ENCODE measurements at places on chromosomes 5 and 9.

- no peak for DNase-seq
Observed at GRCh38 chr9:35577486-35577885, 27.6 kb upstream of the TESK1 start.

DNA sequence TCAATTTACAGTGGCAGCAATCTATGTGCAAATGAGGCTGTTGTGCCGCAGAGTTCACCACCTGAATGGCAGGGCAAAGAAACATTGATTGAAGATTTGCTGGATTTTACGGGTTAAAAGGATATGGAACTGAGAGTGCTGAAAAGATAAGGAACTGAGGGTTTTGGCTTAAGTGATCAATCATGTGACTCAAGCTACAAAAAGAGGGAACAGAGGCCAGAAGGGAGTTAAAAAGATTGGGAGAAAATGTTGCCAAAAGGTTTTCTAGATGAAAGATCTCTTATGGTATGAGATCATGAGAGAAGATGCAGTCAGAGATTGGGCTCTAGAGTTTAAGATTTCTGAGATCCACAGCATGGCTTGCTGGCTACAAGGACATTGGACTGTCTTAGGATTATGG is 7.9 kb upstream of the RIMOC1 start:
- no peak for DNase-seq

DNA sequence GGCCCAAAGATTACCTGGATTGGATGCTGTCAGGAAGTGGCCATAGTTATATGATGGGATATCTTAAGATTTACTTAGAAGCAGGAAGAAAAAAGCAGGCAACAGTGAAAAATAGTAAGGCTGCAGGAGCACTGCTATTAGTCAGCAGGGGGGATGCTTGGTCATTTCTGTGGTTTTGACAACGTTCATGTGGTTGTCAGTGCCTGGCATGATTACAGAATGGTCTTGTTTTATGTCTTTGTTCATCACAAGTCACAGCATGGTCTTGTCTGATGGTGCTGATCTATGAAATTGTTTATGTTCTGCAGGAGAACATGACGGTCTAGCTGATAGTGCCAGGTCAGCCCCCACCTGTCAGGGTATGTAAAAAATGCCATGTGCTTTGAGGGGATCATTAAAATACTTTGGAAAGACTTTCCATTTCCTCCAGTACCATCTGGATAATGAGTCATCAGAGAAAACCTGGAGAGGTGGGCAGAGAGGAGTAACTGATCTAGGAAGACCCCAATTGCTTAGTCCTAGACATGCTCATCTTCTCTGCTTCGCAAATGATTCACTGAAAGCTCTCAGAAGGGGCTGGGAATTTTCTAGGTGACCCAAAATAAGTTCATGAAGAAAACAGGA is 48.5 kb downstream of the PLGRKT start:
- peak; percentile 14 for DNase-seq

DNA sequence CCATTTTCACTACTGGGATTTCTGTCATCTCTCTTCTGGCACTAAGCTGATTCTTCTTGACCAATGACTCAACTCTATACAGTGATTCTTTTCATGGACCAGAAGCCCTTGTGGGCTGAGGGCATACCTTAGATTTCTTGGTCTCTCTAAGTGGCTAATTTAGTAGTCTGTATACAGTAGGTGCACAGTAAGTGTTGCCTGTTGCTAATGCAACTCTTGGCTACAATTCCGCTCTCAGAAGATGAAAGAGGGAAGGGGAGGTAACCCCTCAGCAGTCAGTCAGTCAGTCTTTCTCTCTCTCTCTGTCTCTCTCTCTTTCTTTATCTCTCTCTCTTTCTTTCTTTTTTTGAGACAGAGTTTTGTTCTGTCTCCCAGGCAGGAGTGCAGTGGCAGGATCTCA is 115.1 kb upstream of the PANK3 start:
- no peak for DNase-seq

DNA sequence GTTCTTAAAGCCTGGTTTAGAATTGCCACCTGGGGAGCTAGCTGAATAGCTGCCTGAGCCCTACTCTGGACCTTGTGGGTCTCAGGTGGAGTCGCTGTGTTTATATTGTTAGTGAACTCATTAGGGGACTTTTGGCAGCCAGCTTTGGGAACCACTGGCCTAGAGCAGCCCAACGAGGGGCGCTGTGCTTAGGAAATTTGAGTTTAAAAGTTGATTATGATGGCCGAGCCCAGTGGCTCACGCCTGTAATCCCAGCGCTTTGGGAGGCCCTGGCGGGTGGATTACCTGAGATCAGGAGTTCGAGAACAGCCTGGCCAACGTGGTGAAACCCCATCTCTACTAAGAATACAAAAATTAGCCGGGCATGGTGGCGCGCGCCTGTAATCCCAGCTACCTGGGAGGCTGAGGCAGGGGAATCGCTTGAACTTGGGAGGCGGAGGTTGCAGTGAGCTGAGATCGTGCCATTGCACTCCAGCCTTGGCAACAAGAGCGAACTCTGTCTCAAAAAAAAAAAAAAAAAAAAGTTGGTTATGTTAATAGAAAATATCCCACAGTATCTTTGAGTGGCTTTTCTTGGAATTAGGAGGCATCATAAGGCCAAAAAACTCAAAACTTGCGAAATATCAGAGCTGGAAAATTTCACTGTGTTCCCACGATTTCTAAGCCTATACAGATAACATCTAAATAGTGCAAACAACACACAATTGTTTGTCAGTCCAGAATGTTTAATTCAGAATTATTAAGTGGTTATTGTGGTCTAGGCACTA is 809 bp downstream of the MCCC2 start:
- DNase-seq: no peak

- no peak for DNase-seq
Observed at GRCh38 chr5:160629003-160629402, 207.3 kb downstream of the PTTG1 start.

DNA sequence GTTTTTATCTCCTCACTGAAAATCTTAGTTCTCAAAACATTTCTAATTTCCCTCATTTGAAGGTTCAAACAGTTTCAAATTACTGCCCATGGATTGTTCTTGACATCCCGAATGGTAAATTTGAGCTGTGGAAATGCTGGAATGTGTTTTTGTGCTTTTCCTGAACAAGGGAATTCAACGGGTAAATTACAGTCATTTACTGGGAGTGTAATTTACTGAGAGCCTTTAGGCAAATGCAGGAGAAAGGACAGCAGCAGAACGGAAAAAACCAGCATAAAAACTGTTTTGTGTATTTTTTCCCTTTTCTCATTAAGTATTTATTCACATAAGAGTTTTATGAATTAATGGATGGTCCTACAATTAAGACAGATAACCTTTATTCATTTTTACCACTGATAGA is 139.2 kb downstream of the PBX3 start:
- DNase-seq: no peak
